ENCODE measurements at places on chromosomes 2 and 18.

DNA sequence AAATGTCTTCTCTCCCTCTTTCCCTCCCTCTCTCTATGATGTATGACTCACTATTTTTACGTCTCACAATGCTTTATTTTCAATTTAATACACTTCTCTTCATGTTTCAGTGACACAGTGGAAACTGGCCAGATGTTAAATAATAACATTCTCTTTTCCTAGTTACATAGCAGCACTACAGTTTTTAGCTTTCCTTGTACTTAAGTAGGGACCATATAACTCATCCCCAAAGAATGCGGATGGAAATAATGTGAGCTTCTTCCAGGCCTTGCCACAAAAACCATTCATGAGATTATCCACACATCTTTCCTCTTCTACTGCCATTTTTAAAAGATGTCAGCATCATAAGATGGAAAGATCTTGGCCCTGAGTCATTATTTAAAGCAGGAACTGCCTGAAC, 789.4 kb downstream of the LRP1B start:
- DNase-seq: no peak

DNA sequence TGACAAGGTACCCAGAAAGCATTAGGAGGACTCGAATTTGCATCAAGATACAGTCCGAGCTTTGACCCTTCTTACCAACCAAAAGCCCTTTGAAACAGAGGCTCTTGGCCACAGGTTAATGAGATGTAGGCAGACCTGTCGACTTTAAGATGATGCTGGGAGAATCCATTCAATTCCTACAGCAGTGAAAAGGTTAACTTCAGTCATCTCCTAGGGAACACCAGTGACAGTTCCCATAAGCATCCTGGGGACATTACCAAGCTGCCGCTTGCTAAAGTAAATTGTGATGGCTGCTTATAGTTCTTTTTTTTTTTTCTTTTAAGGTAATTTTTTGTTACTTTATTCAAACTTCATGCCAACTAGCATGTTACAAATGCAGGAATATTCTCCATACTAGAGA, 379.3 kb downstream of the SOX11 start:
- DNase-seq: no peak

- no peak for DNase-seq
These were observed 12.8 kb upstream of the ALPP start for GRCh38 chr2:232365621-232366321.

GRCh38 chr2:64422466-64422865, 31.5 kb upstream of the LGALSL start:
- no peak for DNase-seq

DNA sequence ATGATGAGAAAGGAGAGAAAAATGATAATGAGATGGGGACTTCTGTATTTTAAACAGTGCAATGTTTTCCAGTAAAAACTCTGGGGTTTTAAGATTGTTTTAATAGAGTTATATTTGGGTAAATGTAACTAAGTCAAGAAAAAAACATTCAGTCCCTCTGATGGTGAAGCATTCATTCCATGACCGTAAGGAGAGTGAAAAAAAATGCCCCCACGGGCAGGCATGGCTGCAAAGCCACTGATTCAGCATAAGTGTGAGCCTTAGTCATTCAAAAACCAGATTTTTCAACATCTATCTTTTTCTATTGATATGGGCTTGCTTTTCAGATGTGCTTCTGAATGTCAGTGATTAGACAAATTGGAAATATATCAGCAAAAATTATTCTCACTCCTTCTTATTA, 957.8 kb downstream of the SLC4A3 start:
- DNase-seq: no peak

DNA sequence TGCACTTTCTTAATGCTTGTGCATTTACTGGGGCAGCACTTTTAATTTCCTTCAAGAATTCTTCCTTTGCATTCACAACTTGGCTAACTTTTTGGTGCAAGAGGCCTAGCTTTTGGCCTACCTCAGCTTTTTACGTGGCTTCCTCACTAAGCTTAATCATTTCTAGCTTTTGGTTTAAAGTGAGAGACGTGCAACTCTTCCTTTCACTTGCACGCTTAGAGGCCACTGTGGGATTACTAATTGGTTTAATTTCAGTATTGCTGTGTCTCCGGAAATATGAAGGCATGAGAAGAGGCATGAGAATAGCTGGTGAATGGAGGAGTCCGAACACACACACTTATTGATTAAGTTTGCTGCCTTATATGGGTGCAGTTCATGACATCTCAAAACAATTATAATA, 354.1 kb downstream of the DLGAP1 start:
- no peak for DNase-seq

DNA sequence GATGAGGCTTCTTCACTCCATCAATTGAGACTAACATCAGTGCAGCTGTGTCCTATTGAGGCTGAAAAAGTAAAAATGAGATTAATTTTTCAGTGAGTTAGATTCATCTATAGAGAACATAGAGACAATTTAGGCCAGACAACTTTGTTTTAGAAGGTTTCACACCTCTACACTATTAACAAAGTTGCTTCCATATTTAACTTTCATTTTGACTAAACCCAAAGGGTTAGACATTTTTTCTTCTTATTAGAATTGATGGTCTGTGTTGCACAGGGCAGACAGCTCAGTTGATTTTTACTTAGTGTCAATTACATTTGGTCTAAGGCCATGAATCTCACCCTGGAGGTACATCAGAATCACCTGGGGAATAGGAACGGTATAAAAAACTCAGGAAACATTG, 130.2 kb upstream of the NXPH2 start:
- no peak for DNase-seq

- peak; percentile 8 for DNase-seq
These were observed 1.7 kb upstream of the ZNF532 start for GRCh38 chr18:58862851-58863538.

DNA sequence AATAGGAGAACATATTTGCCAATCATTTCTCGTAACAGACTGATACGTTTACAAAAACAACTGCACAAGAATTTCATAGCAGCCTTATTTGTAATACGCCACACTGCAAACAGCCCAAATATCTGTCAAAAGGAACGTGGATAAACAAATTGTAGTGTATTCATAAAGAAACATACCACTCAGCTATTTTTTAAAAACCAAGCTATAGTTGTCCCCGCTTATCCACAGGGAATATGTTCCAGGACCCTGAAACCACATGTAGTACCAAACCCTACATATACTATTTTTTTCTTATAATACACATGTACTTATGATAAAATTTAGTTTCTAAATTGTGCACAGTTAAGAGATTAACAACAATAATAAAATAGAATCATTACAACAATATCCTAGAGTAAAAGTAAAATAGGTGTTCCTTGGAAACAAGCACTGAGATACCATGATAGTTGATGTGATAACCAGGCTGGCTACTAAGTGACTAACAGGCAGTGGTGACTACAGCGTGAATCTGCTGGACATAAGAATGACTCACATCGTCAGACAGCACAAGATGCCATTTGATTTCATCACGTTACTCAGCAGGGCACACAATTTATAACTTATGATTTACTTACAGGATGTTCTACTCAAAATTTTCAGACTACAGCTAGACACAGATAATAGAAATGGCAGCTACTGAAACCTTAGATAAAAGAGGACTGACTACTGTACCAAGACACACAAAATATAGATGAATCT, 367.4 kb downstream of the NCKAP5 start:
- DNase-seq: no peak

- no peak for DNase-seq
These were observed 22.3 kb downstream of the ASAP2 start for GRCh38 chr2:9228781-9229469.

DNA sequence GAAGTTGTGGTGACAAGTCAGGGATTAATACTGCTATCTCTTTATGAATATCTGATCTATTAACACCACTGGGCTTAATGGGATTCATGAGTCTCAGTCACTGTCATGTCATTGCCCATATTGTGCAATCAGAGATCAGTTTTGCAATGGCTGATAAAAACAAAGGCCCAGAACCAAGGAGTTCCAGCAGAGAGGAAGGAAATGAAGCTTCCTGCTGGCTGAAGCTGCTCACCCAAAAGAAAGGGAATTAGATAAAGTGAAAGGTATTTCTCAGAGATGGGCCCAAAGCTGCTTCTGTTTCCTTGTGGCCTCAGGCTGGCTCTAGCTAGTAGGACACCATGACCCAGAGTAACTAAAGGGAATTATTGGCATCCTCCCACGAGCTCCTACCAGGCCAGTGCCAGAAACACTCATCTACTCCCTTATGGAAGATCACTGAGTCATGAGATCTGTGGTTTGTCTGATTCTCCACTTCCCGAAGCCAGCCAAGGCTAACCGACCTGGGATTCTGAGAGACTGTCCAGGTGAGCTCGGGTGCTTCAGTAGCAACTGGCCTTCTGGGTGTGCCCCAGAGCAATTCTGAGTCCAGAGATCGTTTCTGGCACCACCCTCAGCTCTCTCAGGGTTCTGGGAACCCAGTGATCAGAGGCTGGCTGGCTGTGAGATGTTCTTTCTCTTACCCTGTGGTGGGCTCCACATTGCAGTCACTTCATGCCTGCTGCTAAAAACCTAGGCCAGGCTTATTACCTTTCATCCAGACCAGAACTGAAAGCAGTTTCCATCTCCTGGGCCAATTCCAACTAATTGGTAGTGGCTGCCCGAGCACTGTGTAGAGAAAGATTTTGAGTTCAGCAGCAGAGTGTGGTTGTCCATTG, 129.5 kb upstream of the PELI1 start:
- DNase-seq: no peak

- peak; percentile 17 for DNase-seq
These were observed 22.1 kb downstream of the GPR39 start for GRCh38 chr2:132438691-132439090.

DNA sequence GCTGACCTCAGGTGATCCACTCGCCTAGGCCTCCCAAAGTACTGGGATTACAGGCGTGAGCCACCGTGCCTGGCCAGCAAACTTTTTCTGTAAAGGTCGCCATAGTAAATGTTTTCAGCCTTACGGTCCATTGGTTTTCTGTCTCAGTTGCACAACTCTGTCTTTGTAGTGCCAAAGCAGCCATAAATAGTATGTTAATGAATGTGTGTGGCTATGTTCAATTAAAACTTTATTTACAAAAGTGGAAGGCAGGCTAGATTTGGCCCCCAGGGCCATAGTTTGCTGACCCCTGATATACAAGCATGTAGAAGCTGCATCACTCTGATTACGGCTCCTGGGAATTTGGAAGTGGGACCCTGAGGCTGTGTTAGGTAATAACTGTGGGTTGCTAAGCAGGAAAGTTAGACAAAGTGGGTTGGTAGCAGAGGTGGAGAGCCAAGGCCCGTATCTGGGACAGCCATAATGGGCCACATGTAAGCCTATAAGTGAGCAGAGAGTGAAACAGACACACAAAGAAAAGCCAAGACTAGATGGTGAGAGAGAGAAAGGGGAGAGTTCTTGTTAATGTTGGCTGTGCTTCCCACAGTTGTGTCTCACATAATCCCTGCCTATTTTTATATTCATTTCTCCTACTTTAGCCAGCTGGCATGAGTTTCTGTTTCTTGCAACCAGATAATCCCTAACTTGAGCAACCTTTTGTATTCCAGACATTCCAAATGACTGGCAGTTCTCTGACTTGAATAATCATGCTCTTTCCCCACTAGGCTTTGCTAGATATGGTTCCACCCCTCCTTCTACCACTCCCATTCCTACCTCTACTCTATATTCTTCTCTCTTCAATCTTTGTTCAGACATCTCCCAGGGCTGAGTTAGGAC, 223.3 kb upstream of the STON1 start:
- no peak for DNase-seq

- DNase-seq: no peak
These were observed 87.5 kb downstream of the TFCP2L1 start for GRCh38 chr2:121197369-121198091.

GRCh38 chr2:231353469-231353868, 42.0 kb upstream of the B3GNT7 start:
- no peak for DNase-seq

Measured in activated CD8-positive, alpha-beta T cell treated with anti-CD3 and anti-CD28 coated beads for 36 hours (primary cell).